Sciatic nerve (tissue), 2 donors: ENCODE measurements at places on chromosomes 6 and 20.

DNA sequence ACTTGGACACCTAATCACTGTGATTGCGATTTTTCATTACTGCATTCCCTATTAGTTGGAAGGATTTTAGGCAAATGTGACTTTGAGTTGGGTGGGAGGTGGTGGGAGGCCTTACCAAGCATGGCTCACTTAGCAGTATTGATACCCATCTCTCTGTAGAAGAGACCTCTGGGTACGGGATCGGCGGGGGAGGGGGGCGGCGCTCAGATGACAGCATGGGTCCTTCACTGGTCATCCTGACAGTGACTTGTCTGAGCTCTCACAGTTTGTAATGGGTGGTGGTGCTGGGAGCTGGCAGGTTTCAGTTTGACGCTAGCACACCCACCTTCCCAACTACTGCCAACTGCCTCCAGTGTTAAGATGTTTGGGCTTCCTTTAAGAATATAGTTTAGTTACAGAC is 231.4 kb downstream of the ARID1B start:
- no peak for DNase-seq

GRCh38 chr6:82178077-82178758 is 69.3 kb downstream of the IBTK start:
- no peak for DNase-seq

DNA sequence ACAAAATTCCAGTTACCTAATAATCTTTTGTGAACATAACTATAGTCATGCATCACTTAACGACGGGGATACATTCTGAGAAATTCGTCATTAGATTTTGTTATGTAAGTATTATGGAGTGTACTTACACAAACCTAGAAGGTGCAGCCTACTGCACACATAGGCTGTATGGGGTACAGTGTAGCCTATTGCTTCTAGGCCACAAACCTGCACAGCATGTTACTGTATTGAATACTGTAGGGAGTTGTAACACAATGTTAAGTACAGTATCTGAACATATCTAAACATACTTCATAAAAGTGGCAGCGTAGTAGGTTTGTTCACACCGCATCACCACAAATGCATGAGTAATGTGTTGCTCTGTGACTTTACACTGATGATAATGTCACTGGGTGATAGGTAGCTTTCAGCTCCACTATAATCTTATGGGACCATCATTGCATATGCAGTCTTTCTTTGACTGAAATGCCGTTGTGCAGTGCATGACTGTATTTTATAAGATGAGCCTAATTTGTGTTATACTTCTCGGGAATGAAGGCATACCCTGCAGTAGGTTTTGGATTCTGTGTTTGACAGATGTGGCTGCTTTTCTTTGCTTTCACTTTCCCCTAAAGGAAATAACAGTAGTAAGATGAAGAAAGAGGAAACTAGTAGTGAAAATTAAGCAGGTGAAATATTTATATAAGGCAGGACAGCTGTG is 365.6 kb downstream of the FARS2 start:
- no peak for DNase-seq

DNA sequence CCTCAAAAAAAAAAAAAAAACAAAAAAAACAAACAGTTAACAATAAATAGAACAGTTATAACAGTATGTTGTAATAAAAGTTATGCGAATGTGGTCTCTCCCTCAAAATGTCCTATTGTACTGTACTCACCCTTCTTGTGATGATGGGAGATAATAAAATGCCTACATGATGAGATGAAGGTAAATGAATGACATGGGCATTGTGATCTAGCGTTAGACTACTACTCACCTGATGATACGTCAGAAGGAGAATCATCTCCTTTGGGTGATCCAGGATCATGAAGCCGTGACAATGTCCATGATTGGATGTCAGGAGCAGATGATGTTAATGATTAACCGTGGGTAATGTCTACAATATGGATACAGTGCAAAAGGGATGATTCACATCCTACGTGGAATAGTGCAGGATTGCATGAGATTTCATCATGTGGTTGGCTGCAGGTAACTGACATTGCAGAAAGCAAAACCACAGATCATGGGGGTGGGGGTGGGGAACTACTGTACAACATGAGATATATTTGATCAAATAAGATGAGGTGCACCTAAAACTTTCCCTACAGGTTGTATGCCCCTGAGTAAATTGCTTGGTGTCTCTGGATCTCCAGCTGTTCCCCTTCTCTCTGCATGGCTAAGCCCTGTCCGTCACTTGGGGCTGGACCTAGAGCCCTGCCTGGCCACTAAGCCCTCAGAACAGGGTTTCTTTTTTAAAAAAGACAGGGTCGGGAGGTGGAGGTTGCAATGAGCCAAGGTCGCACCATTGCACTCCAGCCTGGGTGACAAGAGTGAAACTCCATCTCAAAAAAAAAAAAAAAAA is 6.2 kb upstream of the RBCK1 start:
- no peak for DNase-seq

GRCh38 chr20:2955257-2955970 is 82.1 kb downstream of the PTPRA start:
- no peak for DNase-seq

DNA sequence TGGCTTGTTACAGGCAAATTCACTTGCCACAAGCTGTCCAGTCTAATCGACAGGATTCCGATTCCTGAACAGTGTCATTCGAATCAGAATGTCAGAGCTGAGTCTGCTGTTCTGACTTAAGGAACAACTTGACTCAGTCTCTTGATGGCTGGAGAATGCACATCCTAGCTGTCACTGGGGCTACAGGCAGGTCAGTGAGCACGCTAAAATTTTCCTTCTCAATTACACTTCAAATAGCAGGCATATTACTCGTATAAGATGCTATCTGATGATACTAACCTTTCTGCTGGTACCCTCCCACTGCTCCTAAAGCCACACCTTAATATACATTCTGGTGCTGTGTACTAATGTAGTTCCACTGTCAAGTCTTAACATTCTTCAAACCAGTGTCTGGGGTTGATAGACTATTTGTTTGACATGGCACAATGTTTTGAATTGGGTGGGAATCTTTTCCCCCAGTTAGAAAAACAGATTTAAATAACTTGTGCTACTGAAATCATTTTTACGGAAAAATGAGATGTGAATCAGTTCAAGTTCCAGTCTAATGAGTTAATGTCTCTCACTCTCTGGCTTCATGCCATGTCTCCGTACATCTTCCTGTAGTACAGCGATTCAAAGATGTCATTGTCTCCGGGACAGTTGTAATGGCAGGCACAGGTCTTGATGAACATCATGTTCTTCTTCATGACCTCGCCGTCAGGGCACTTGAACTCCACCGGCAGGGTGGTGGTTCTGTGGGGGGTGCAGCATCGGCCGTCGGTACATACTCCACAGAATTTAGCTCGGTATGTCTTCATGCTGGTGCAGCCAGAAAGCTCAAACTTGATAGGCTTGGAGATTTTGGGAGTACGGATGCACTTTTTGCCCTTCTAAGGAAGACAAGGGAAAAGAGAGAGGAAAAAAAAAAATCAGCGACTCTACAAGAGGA is 2.2 kb downstream of the CCN2 start:
- DNase-seq = no peak

DNA sequence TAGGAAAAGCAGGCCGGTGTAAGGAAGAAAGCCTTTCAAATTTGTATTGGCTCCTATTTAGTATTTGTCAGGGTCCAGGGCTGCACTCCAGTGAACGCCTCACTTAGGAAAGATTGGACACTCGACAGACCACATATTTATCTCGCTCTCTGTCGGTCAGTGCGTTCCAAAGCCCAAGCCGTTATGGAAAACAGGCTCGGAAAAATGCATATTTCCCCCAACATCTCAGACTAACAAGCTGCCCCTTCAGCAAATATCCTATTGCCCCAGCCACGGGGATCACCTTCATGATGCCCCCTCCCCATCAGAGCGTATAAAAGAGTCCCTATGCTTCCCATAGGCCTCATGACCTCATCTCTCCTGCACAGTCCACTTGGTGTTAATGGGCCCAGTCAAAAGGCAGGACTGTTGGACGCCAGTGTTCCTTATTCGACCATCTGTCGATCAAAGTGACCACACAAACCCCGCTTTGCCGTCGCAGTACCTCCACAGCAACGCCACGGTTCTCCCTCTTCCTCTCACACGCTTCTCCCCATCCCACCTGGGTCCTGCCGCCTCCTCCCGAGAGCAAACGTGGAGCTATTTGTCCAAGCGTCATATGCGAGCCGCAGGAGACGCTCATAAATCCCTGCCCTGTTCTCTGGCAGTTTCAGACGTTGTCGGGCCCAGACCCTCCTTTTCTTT is 63.3 kb downstream of the NPEPL1 start:
- no peak for DNase-seq

GRCh38 chr6:72413884-72414283 is 208.0 kb upstream of the KCNQ5 start:
- no peak for DNase-seq

- DNase-seq = no peak
Measured at GRCh38 chr20:32707691-32708581, 34.2 kb upstream of the C20orf203 start.

- no peak for DNase-seq
Measured at GRCh38 chr6:37068356-37069270, 63.2 kb downstream of the FGD2 start.

DNA sequence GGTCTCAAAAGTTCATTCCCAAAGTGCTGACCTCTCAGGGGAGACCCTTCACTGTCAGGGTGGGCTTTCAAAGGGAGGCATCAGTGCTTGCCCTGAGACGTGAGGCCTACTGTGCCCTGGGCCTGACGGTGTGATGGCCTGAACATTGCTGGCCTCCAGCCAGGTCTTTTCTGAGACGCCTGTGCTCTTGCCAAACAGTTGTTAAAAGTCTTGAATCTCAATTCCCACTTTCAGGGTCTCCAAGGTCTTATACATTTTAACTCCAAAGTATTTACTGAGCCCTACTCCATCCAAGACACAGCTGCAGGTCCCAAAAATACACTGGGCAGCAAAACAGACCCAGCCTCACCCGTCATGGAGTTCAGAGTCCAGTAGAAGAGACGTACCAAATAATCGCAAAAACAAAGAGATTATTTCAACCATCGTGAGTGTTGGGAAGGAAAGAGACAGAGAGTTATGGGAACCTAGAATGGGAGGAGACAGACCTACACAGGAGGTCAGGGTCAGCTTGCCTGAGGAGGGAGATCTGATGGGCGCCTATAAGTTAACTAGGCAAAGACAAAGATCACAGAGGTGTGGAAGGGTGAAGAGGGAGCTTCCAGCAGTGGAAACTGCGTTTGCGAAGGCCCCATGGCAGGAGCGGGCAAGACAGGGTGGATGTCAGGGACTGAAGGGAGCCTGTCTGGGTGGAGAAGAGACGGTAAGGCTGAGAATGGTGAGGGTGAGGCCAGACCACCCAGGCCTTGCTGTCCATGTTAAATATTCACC is 446.3 kb downstream of the PREX1 start:
- DNase-seq = no peak

GRCh38 chr6:14444295-14444972 is 326.9 kb downstream of the CD83 start:
- no peak for DNase-seq

GRCh38 chr20:49704932-49705336 is 8.7 kb downstream of the B4GALT5 start:
- no peak for DNase-seq

GRCh38 chr6:125659887-125660286 is 89.5 kb upstream of the HEY2 start:
- DNase-seq = no peak

- no peak for DNase-seq
Measured at GRCh38 chr20:38320221-38320620, 16.3 kb downstream of the BPI start.

- DNase-seq = peak; percentile 98
Measured at GRCh38 chr6:7589949-7590917, at the start of gene SNRNP48. SNRNP48 (plus strand) TSS chr6:7590198; CDS start chr6:7590258, 60 bp downstream.

- no peak for DNase-seq
Measured at GRCh38 chr6:11752360-11752759, 26.2 kb downstream of the ADTRP start.

- no peak for DNase-seq
Measured at GRCh38 chr6:2643935-2644539, 106.7 kb downstream of the MYLK4 start.

GRCh38 chr20:45919542-45920399 is 7.8 kb upstream of the PLTP start:
- DNase-seq = peak; percentile 89

GRCh38 chr6:93786474-93787330 is 367.3 kb upstream of the EPHA7 start:
- no peak for DNase-seq

DNA sequence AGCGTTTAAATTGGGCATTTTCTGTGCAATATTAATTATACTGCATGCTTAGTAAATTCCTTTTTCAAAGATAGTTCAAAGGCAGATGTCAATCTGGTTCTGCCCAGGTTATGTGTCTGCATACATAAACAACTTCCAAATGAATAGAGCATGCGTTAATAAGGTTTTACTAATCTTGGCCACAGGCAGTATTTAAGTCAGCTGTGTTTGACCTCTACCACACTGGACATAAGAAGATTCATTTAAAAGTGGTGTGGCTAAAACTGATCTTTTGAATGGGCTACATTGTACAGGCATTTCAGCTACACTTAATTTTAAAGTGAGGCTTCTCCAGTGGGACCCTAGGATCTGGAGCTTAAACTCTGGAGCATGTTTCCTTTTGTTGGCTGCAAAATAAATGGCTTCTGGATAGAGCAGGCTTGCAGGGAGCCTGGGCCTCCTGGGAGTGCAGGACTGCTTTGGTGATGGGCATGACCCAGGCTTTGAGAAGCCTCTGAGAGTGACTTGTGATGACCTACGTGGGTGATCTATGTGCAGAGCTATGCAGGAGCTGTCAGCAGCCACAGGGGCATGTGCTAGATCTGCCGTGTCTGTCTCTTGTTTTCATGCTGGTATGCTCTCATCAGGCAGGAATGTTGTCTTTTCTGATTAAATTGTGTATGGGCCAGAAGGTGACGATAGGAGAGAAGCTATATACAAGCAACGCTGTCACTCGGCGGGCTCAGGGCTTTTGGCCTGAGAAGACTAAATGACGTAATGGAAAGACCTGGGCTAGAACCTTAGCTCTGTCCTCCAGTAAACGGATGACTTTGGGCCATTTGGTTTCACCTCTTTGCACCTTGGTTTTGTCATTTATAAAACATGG is 331.2 kb downstream of the QKI start:
- DNase-seq = no peak

DNA sequence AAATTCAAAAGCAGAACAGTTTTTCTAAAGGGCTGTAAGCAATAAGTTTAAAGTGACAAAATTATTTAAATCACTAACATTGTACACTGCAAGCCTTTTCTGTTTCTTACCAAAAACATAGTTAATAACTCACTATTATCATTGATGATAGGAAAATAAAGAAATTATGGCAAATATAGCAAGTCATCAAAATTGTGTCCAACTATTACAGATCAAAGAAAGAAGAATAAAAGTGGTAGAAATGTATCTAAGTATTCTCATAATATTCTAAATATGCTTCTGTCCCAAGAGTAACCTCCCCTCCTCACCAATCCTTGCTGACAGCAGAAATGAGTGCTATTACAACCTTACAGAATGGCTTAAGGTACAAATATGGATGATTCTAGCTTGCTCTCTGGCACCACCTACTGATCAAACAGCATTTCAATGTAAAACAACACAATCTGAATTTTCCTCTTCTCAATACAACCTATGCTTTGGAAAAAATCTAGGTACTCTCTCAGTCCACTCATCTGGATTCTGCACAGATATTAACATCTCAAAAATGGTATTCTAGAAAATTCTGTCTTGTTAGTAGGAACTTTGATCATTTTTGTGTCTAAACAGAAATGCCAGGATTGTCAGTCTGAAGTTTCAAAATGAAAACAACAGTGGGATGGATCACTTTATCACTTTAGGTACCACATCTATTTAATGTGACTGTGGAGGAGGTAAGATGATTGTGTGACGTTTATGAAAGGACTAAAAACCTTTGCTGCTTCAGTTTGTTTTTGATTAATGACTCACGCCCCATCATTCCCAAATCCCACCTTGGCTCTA is 40.9 kb downstream of the ZFP64 start:
- no peak for DNase-seq
